ENCODE measurements at places on chromosomes 5 and 9. TPM values are rescaled to one million over a fixed set of nuclear protein-coding genes. Genes with fewer than 3 reads are reported as not detected.

- no peak for DNase-seq
Measured at GRCh38 chr5:50576686-50577256, 89.7 kb upstream of the PARP8 start.

Gene CCL21
- 3.8 TPM for total RNA-seq

Gene IL3
- total RNA-seq: not detected

DNA sequence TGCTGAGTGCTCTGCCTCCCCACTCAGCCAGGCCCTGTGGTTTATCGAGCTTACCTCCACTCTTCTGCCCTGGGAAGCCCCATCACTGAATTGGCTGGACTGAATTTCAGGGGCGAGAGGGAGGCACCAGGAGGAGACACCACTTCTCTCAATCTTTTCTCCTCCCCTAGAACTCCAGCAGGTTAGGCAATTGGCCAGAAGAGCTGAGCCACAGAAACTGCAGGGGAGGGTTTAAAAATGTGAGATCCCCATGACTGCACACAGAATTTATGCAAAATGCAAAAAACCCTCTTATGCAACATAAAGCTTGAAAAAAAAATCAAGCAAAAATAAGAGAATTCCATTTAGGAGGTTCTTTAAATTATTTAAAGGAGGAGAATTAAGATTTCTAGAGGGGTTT, 29.9 kb downstream of the TUT7 start:
- DNase-seq: no peak

DNA sequence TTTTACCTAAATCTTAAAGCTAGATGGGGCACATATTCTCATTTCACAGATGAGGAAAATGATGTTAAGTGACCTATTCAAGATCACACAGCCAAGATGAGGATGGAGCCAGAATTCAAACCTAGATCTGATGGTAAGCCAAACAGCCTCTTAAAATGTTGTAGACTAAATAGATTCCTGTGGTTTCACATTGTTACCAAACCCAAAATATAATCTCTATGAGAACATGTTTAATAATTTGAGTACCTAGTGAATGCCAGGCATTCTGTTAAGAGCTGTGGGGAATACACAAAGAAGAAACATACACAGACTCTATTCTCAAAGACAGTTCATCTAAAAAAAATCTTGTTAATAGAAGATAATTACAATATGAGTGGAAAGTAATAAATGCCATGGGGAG, 25.2 kb downstream of the HOMER1 start:
- DNase-seq: no peak

- DNase-seq: no peak
Measured at GRCh38 chr5:76332611-76333205, 70.4 kb upstream of the IQGAP2 start.

DNA sequence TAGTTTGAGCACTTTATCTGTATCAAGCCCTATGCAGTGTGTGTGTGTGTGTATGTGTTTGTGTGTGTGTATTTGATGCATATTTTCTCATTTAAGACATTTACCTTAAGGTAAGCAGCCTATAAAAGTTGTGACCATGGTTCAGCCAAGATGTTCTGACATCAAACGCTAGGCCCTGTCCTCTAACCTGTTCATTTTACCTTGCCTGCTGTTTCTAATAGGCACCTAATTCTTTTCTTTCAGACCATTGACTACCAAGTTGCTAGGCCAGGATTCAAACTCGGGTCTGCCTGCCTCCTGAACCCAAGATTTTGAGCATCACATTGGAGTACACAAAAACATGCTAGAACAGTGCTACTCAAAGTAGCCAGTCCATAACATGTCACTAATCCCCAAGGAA, 274.5 kb downstream of the PLK2 start:
- DNase-seq: no peak

Gene SYK
- 9.5 TPM for total RNA-seq

GRCh38 chr5:143166090-143166489, 237.4 kb downstream of the NR3C1 start:
- DNase-seq: no peak
